Central memory CD8-positive, alpha-beta T cell (primary cell): ENCODE measurements at places on chromosomes 12 and 14.

DNA sequence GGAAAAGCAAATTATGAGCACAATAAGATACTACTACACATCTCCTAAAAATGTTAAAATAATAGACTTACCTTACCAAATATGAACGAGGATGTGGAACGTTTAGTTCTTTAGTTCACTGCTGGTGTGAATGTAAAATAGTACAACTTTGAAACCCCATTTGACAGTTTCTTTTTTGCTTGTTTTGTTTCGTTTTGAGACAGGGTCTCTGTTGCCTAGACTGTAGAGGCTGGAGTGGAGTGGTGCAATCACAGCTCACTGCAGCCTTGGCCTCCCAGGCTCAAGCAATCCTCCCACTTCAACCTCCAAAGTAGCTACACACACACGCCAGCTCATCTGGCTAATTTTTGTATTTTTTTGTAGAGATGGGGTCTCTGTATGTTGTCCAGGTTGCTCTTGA is 136.4 kb upstream of the FAR2 start:
- DNase-seq, result no peak

DNA sequence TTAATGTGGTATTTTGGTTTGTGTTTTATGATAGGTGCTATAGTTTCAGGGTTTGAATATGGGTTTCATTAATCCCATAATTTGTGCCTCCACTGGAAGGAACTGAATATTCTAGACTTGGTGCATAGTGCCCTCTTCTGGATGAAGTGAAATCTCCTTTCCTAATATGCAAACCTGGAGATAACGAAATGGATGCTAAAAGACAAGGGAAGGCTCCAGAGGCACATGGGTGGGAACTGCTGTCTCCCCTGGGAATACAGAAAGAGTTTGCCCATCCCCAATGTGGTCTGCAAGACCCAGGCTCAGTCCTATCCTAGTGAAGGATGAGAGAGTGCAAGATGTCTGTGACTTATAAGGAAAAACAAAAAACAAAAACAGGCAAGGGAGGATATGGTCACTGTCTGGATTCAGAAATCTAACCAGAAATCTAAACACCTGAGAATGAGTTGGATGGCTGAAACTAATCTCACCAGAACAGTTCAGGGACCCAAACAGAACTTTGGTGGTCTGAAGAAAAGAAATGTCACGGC is 142.3 kb upstream of the TMPO start:
- DNase-seq, result no peak

- no peak for DNase-seq
Observed at GRCh38 chr12:95551913-95552516, 739 bp upstream of the USP44 start.

DNA sequence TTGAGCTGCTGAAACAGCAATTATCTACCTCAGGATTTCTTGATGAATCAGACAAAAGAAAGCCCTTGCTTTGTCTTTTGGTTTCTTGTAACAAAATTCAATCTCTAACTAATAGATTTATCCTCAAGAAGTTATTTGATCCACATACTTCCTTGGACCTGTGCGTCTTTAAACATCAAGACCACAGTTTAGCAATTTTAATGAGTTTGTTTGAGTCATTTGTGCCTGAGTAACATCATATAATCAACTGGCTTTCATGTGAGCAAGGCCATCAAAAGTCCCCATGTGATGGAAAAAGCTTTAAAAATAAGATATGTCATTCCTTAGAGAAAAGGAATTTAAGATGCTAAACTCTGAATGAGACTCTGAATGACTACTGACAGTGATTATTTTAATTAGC is 52.3 kb downstream of the KCNC2 start:
- DNase-seq, result no peak

DNA sequence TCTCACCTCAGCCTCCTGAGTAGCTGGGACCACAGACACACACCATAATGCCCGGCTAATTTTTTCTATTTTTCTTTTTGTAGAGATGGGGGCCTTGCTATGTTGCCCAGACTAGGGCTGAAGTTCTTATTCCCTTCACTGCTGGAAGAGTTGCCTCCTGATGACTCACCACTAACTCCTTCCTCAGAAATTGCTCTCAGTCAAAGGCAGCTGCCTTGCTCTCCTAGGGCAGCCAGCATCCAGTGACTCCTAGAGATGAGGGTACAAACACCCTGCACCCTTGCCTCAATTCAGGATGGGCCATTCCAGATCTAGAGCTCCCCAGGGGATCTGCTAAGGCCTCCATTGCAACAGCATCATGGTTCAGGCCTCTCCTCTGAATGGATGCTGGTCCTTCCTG is 54.0 kb upstream of the RASSF8 start:
- no peak for DNase-seq

GRCh38 chr14:65255029-65255545 is 152.8 kb upstream of the MAX start:
- DNase-seq, result no peak

- no peak for DNase-seq
Observed at GRCh38 chr12:94769776-94770759, 119.7 kb upstream of the TMCC3 start.

DNA sequence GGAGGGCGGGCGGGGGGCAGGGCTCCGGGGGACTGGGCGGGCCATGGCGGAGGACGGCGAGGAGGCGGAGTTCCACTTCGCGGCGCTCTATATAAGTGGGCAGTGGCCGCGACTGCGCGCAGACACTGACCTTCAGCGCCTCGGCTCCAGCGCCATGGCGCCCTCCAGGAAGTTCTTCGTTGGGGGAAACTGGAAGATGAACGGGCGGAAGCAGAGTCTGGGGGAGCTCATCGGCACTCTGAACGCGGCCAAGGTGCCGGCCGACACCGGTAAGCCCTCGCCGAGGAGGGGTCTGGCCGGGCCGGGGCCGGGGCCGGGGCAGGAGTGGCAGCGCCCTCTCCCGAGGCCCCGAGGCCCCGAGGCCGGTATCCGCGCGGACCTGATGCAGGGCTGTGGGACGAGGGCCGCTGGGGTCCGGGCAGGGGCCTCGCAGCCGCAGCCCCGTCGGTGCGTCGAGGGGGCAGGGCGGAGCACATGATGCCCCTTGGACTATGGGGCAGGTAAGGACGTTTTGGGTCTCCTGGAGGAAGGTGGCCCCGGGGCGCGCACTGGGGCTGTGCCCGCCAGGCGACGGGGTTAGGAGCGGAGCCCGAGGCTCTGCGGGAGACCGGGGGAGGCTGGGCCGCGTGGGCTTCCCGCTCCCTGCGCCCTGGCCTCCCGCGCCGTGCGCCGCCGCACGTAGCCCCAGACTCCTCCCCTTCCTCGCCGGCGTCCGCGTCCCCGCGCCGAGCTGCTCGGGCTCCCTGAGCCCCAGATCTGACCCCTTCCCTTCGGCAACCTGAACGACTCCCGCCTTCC is at the start of gene TPI1:
TPI1 (plus strand) TSS at position 119 of the 798 bp plus-strand sequence; CDS start at position 155, 36 bp downstream.
- peak; percentile 38 for DNase-seq

DNA sequence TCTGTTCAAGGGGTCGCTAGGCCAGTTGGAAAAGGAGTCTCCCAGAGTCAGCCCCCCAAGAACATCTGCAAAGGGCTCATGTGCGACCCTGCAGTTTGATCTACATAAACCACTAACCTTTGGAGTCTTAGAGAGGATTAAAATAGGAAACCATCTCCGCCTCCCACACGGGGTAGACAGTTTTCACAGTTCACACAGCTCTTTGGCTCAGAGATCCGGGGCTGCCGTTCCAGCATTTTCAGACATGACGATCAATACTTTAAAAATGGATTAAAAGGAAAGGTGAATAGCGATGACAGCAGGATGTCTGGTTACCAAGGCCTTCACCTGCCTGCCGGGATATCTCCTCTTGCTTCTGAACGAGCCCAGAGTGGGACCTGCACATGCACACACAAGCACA is 59.8 kb upstream of the BCL11B start:
- no peak for DNase-seq

GRCh38 chr12:86513226-86513625 is 257.0 kb upstream of the MGAT4C start:
- no peak for DNase-seq

DNA sequence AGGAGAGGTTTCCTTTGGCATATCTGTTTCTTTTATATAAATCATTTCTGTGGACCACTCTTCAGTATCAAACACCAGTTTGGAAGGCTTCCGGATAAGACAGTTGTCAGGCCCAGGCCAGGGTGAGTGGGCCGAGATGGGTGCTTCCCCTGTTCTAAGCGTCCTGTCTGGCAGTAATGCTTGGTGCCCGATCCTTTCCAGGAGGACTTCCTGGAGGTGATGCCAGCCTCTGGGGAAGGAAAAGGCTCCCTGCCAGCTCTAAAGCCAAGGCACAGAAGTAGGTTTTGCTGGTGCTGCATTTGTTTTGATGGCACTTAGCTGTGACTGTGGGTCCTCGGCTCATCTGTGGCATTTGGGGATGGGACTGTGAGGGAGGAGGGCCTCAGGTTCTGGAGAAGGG is 124.4 kb upstream of the RTL1 start:
- DNase-seq, result no peak

DNA sequence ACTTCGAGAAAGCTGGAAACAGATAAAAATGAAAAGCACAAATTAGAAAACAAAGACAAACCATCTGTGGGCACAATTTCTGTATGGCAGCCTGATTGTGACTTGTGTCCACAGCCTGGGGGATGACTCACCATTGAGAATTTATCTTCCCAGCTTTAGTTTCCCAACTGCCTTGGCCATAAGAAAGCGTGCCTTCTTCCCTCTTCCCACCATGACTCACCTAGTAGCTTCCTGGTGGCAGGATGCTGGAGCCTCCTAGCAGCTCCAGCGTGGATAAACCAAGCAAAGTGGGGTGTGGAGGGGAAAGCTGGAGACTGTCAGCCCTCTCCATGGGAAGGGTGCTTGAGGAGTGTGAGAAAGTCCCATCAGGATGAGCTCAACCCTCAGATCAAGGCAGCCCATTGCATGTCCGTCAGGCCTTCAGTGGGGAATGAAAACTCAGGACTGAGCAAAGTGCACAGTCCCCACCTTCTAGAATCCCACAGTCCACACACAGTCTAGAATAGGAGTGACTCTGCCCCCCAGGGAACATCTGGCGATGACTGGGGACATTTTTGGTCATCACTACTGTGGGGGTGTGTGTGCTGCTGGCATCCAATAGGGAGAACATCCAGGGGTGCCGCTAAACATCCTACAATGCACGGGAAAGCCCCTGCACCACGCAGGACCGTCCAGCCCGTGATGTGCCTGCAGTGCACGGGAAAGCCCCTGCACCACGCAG is 22.4 kb upstream of the SERPINA6 start:
- DNase-seq, result no peak

DNA sequence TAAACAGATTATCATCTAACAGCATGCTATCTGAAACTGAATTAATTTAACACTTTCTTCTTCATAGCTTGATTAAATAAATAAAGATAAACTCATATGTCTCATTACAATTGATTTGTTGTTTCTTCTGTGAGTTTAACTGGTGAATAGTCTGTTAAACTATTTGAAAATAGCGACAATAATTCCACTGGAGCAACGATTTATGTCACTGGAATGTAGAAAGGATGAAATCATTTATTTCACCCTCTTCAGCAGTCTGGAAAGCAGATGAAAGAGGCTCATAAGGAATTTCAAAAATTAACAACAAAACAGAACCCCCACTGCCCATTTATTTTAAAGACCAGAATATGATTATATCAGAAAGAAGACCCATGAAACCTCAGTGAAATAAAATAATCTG is 1165.1 kb upstream of the USP15 start:
- DNase-seq, result no peak

GRCh38 chr14:25034803-25035681 is 14.9 kb downstream of the STXBP6 start:
- no peak for DNase-seq

DNA sequence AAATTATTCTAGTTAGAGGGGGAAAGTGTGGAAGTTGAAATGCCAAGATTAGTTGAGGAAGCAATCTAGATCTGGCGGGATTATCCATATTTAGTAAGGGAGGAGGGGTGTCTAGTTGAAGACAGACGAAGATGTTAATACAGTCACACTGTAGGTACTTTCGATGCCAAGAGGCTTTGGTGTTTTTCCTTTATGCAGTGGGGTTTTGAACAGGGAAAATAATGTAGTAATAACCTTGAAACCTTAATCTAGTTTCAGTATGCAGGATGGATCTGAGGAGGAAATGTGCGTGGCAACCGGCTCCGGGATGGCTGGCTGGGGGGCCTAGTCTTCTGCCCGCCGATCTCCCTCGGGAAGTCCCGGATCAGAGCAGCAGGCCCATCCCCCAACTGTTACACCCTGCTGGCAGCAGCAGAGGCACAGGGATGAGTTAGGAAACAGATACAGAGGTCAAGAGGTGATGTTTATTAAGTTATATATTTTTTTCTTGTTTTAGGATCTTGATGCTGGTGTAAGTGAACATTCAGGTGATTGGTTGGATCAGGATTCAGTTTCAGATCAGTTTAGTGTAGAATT is 27.4 kb downstream of the MDM2 start:
- no peak for DNase-seq

DNA sequence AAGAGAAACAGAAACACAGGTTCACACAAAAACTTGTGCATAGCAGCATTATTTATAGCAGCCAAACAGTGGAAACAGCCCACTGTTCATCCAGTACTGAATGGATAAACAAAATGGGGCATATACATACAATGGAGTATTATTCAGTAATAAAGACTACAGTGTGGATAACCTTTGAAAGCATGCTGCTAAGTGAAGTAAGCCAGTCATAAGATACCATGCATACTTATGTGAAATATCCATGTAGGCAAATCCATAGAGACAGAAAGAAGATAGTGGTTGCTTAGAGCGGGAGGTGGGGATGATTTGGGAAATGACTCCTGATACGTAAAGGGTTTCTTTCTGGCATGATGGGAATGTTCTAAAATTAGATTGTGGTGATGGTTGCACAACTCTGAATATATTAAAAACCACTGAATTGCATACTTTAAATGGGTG is 99.4 kb downstream of the CRADD start:
- no peak for DNase-seq

DNA sequence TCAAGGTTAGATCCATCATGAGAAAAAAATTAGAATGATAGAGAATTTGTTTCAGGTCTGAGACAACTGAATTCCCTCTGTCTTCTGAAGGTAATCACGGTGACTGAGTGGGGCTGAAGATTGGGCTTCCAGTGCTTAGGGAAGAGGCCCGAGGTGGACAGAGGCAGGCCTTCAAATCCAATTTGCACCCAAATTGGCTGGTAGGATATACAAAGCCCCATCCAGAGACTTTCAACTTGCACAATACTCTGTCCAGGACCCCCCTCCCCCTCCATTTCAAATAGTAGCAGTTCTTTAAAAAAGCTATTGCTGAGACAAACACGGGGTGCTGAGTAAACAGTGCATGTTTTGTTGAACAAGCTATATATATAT is 3.6 kb upstream of the FOXG1 start:
- DNase-seq, result no peak

DNA sequence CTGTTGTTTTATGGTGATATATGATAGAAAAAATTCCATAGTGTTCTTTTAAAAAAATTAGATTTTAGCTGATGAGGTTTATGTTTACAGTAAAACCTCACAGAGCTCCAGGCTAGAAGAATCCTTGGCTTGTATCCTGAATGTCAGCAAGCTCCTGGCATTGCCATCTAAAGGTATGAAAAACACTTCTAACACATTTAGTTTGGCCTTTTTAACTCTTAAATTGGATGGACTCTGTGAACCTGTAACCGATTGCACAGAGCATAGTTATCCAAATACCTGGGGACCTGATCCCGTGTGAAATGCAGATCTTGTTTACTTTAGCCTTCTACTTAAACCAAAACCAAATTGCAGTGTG is 241.1 kb upstream of the DCN start:
- DNase-seq, result no peak
